ENCODE measurements at places on chromosomes 1 and 21.
A peak's percentile ranks its signal among the peaks of the same experiment; 100 is the strongest.

DNA sequence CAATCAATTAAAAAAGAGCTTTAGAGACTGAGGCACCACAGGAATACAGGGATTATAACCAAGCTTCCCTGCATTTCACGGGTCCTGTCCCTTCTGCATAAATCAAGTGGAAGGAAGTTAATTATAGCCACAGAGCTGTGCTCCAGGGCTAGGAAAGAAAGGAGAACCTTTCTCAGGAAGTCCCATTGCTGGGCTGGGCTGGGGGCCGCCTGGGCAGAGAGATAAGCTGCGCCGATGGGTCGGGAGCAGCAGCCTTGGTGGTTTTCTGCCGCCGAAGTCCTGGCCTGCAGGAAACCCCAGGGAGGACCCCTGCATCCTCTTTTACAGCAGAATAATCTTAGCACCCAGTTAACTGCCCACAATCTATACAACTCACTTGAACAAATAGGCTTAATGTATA lies 12.6 kb upstream of the CD34 start:
- no peak for DNase-seq

DNA sequence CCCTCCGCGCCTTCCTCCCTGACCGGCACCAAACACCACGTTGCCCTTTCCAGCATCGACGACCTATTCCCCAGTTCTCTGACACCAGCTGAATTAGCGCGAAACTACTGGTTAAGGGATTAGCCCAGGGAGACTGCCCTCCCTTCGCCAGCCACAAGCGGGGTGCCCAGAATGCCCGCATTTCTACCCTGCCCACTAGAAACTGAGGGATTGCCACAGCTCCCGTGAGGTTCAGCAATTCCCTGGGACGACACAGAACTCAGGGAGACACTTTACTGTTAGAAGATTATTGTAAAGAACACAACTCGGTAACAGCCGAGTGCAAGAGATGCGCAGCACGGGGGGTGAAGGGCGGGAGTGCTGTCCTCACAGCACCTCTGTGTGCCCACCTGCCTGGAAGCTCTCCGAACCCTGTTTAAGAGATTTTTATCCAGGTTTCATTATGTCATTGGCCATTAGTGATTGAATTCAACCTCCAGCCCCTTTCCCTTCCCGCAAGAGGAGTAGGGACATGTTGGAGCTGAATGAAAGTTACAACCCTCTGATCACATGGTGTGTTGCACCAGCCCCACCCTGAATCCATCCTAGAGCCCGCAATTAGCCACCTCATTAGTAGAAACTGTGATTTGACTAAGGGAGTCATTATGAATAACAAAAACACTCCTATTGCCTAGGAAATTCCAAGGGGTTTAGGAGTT lies 15.8 kb upstream of the RIPPLY3 start:
- no peak for DNase-seq

GRCh38 chr21:39651206-39651605 lies 38.5 kb downstream of the B3GALT5 start:
- no peak for DNase-seq

- no peak for DNase-seq
These were observed 90.2 kb upstream of the NGF start for GRCh38 chr1:115428256-115428655.

DNA sequence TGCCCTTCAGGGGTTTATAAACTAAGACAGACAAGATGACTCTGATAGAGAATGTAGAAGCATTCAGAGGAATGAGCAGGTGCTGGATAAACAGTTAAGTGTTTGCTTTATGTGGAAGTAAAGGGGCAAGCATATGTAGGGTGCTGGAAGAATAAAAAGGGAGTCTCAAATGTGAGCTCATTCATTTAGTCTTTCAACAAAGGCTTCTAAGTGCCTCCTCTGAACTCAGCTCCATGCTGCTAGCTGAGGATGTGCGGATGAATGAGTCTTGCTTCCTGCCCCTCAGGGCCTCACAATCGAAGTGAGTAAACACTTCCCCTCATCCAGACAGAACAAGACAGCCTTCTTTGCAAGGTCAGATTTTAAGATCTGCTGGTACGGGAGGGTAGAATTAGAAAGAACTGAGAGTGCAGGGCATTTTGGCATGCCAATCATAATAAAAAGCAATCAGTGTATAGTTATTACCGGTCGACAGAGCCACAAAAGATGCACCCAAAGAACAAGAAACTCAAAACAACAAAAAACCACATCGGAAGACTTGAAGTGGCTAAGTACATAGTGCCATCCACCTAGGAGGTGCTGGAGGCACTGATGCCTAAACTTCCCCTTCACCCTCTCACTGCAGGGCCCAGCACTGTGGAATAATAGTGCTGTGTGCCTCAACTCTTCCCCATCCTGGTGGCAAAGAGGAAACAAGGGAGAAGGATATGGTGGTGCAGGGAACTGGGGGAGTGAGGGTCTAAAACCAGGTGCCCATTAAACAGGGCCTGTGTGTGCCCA lies 69.8 kb downstream of the TNR start:
- DNase-seq = no peak

DNA sequence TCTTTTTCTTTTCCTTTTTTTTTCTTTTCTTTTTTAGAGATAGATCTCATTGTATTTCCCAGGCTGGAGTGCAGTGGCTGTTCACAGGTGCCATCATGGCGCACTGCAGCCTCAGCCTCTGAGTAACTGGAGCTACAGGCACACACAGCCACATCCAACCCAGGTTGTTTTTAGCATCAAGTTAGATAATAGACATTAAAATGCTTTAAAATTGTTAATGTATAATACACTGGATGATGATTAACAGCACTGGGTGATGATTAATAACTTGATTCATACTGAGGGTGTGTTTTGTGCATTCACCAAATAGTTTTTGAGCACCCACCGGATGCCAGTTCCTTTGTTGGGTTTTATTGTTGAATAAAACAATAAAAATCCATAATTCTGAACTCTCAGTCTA lies 75.2 kb downstream of the BEND5 start:
- DNase-seq = no peak

GRCh38 chr1:187862506-187862905 lies 1033.8 kb downstream of the PLA2G4A start:
- DNase-seq = no peak

GRCh38 chr1:226610671-226611070 lies 62.1 kb downstream of the STUM start:
- DNase-seq = no peak

DNA sequence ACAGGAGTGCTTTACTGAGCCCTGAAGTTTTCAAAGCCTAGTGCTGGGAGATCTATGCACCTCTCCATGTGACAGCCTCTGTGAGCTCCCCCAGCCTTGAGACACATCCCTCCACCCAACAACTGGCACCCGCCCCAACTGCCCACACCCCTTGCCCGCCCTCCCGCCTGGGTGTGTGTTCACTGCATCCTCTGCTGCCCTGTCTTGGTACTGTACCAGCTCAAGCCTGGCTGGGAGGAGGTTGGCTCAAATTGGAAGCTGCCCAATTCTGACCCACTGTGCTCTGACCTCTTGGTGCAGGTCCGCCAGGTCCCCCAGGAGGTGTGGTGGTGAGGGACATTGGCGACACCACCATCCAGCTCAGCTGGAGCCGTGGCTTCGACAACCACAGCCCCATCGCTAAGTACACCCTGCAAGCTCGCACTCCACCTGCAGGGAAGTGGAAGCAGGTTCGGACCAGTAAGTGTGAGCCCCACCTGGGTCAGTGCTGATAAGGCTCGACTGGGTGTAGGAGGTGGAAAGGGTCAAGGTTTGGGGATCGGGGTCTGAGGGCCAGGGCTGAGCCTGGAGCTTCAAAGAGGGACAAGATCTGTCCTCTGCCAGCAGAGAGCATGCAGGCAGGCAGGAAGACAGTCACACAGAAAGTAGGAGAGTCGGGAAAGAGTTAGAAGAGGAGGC lies 18.0 kb downstream of the TMEM81 start:
- no peak for DNase-seq

GRCh38 chr1:212514056-212514614 lies 81.4 kb downstream of the NENF start:
- DNase-seq = no peak

DNA sequence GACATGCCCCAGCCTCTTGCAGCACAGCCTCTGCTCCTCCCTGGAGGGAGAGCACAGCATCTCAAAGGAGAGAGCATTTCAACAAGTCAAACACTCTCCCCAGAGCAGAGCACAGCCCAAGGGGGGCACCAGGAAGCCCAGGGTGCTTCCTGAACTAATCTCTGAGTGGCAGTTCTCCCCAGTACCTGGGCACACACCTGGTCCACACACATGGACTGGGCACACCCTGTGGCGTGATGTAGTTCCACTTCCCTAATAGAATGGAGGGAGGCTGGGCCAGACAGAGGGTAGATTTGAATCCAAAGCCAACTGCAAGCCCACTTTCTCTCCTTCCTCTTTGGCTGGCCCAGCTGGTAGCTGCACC lies 55.5 kb downstream of the CD46 start:
- DNase-seq = no peak

DNA sequence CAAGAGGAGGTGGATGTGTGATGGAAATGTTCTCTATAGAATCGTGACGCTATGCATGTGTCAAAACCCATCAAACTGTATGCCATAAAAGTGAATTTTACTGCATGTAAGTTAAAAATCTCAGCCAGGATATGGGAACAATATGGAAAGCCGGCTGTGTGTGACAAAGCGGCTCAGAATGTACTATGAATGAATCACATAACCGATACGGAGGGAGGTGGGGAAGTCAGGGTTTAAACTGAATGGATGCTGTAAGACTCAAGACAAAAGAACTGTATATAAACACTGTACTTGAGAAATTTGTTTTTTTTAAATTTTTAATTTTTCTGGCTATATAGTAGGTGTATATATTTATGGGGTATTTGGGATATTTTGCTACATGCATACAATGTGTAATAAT lies 111.6 kb upstream of the PDE4B start:
- no peak for DNase-seq

GRCh38 chr1:156727492-156727891 lies 777 bp upstream of the METTL25B start:
- no peak for DNase-seq

GRCh38 chr21:17441370-17441769 lies 71.5 kb upstream of the CXADR start:
- no peak for DNase-seq

- peak; percentile 92 for DNase-seq
These were observed 8.1 kb downstream of the MTHFR start for GRCh38 chr1:11797525-11798216.

GRCh38 chr1:62689524-62689923 lies 1.3 kb upstream of the DOCK7 start:
- DNase-seq = no peak

GRCh38 chr1:54583871-54584270 lies 35.8 kb downstream of the ACOT11 start:
- DNase-seq = no peak

- no peak for DNase-seq
These were observed 28.4 kb upstream of the AHCTF1 start for GRCh38 chr1:246959944-246960693.

- DNase-seq = no peak
These were observed 889.7 kb downstream of the ADGRL2 start for GRCh38 chr1:82690411-82690810.

GRCh38 chr1:159218649-159219636 lies 14.3 kb downstream of the ACKR1 start:
- no peak for DNase-seq

DNA sequence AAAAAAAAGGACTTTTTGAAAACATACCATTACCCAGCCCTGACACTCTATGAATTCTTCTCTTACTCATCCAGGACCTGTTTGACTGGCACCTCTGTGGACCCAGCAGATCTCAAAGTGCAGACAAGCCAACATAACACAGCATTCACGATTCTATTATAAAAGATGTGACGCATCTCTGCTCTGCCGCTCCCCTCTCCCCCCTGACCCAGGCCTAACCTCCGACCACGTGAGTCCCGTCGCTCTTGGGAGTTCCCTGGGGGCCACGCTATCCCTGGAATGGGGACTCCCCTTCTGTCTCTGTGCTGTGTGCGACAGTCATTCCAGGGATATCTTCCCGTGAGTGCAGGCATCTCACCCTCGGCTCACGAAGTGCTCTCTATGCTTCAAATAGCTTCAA lies 21.1 kb downstream of the LRRC38 start:
- no peak for DNase-seq

GRCh38 chr1:175471039-175471800 lies 272.2 kb downstream of the TNR start:
- no peak for DNase-seq

- DNase-seq = no peak
These were observed 306.2 kb downstream of the NFIA start for GRCh38 chr1:61388566-61388965.

DNA sequence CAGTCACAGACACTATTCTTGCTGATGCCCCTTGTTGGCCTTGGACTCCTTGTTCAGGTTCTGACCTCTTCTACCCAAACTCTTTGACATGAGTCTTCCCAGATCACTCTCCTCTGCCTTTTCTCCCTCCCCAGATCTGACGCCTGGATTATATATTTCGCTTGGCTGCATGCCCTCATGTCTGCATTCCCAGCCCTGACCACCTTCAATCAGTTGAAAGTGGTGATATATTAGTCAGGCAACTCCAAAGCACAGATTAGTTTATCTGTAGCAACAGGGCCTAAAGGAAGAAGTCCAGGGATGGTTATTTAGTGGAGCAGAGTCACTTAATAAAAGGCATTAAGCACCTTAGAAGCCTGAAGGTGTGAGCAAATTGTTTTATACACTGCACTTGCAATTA lies 110.0 kb upstream of the GUCA2B start:
- DNase-seq = no peak

DNA sequence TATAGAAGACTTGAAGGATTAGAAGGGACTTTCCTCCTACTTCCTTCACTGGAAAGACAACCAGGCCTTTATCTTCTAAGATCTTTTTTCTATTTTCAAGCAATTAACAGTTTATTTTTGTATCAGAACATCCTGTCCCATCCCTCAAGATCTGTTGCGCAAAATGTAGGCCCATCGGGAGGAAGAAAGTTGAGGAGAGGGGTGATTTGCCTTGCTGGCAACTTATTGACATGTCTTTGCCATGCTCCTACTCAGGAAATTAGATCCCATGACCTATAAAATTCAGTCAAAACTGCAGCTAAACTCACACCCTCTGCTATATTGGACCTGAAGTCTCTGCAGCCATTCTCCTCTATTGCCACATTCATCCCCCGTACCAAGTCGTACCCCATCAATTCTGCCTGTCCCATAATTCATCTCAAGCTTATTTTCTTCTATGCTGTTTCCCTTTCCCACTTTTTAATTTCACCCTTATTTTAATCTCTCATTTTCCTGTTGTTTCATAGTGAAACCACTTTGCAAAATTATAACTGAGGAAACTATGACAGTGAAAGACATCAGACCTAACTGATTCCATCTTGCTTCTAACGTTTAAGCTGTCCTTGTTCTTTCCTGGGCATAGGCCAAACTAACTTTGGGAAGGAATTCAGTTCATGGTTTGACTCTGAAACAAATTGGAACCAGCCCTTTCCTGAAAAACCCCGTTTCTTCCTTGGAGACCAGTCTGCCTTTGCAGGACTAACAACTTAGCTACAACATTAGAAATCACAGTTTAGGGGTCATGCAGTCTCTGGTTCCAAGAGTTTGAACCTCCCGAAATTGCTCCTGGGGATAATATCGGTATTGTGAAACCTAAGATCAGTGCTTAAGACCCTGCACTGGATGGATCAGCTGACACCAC lies 195.7 kb upstream of the PTBP2 start:
- DNase-seq = no peak

GRCh38 chr1:230145953-230146476 lies 79.0 kb downstream of the GALNT2 start:
- DNase-seq = no peak

All from right atrium auricular region (tissue), 2 donors.